Kasumi-1 (cell line): ENCODE measurements at places on chromosomes 11 and 22.

- no peak for DNase-seq
Observed at GRCh38 chr11:46039990-46040389, 81.3 kb downstream of the PHF21A start.

- DNase-seq = no peak
Observed at GRCh38 chr11:124276081-124276480, 19.9 kb downstream of the OR8G5 start.

DNA sequence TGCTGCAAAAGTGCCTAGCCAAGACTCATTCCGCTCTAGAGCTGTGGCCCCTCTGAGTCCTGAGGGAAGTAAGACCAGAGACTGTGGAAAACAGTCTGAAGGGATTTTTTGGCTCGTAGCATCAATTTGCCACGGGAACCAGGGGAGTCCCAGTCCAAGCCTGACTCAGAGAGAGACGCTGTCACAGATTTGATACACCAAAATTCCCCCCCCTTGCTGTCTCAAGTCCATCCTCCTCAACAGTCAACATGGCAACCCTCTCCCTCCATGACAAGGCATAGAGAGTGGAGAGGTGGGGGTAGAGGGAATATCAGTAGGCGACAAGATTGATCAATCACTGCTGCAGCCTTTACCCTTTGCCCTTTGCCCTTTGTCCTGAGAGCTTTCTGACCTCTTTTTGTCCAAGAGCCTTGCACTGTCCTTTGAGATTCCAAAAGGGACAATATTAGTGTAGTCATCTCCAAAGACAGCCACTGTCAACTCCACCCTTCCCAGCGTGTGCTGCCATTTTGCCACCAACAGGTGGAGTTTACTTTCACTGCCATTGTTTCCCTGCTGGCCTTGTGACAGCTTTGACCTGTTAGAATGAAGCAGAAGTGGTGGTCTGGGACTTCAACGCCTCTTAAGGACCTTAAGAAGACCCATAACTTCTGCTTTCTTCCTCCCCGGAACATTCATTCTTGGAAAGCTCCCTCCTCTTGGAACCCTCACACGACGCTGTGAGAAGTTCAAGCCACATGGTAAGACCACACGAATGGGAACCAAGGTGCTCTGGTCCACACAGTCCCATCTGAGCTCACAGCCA is 7.3 kb downstream of the SLC15A3 start:
- DNase-seq = no peak

GRCh38 chr22:27990879-27991278 is 71.8 kb upstream of the PITPNB start:
- DNase-seq = peak; percentile 44

- DNase-seq = no peak
Observed at GRCh38 chr11:47507563-47508239, 45.2 kb downstream of the CELF1 start.

DNA sequence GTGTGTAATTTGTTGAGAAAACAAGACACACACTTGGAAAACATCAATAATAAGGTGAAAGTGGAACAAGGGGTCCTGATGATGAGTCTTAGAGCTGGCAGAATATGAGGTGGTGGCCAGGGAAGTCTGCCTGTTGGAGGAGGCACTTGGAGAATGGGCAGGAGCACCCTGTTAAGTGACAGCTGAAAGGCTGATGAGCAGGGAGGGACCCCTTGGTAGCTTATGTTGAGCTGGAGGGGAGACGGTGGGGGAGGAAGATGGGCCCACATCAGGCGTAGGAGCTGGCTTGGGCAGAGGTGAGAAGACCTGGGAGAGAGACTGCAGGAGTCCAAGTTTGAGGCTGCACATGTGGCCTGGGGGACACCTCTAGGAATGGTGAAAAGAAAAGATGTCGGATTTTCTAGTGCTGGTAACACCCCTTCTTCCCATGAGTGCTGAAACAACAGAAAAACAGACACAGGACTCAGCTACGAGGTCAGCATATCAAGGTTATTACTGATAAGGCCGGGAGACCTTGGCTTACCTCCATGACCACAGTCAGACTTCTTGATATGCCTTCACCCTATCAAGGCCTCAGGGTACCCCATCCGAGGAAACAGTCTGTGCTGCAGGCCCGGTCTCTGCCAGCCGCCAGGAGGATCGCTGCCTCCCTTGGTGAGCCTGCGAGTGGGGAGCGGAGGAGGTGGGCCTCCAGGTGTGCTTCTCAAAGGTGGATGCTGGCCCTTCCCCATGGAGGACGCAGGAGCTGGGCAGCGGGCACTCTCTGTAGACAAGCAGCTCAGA is 14.3 kb upstream of the C11orf96 start:
- DNase-seq = no peak

DNA sequence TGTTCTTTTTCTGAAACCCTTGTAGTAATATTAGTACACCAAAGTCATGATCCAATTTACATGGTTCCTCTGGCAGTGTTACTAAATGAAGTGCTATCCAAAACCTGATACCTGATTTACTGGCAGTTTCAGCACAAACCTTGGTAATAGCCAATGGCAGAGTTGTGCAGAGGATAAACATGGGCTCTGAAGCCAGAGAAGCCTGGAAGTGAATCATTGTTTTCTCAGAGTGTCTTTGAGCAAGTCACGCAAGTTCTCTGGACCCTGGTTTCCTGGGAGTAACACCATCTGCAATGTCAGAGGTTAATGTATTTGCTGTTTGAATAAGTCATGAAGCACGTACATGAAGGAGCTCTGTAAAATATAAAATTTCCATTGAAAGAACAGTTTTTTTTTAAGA is 222.3 kb upstream of the NARS2 start:
- no peak for DNase-seq

DNA sequence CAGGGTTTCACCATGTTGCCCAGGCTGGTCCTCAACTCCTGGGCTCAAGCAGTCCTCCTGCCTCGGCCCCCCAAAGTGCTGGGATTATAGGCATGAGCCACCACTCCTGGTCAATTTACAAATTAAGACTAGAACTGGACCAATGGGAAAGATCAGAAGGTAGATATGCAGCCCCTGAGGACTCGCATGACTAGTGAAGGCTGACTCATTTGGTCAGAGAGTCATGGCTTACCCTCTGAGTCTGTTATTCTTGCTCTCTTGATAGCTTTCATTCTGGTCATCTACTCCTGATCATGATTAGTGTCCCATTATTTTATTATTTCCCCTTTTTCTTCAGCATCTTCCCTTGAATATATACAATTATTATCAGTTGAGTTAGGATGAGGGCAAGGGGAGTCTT is 2.7 kb upstream of the LDHAL6A start:
- no peak for DNase-seq

DNA sequence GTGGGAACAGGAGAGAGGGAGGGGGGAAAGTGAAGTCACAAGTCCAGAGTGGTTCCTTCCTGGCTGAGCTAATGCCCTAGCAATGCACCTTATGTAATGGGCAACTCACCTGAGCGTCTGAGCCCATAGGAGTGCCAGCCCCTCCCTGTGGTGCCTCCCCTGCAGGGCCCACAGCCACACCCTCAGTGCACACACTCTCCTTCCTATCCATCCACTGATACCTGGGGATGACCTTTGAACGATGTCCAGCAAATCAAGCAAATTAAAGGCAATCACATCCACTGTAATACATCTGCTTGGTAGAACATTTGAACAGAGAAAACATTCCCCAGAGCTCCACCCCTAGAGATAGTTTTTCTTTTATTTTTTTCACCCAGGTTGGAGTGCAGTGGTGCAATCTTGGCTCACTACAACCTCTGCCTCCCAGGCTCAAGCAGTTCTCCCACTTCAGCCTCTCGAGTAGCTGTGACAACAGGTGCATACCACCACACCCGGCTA is 19.6 kb upstream of the MICAL2 start:
- DNase-seq = no peak

DNA sequence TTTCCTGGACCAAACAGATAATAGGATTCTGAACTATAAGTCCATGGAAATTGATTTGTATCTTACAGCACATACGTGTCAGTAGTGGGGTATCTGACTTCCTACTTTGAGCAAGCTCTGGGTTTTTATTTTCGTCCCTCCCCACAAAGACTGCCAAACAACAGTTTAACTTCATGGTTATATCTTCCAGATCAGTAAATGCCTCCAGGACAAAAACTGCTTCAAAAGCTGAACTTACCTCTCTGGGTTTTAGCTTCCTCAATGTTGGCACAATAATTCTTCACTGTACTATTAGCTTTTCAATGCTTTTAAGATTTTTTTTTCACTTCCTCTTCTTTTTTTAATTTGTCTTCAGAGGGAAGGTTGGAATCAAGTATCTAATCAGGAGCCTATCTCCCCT is 4.2 kb upstream of the DPF2 start:
- DNase-seq = peak; percentile 55

GRCh38 chr22:37659897-37660708 is 1.6 kb downstream of the PDXP start:
- DNase-seq = no peak

- peak; percentile 88 for DNase-seq
Observed at GRCh38 chr11:119262668-119263351, 54.1 kb downstream of the MCAM start.

- peak; percentile 54 for DNase-seq
Observed at GRCh38 chr22:27919942-27920755, 1.1 kb upstream of the PITPNB start.

- no peak for DNase-seq
Observed at GRCh38 chr11:128776069-128776423, 82.2 kb downstream of the FLI1 start.

DNA sequence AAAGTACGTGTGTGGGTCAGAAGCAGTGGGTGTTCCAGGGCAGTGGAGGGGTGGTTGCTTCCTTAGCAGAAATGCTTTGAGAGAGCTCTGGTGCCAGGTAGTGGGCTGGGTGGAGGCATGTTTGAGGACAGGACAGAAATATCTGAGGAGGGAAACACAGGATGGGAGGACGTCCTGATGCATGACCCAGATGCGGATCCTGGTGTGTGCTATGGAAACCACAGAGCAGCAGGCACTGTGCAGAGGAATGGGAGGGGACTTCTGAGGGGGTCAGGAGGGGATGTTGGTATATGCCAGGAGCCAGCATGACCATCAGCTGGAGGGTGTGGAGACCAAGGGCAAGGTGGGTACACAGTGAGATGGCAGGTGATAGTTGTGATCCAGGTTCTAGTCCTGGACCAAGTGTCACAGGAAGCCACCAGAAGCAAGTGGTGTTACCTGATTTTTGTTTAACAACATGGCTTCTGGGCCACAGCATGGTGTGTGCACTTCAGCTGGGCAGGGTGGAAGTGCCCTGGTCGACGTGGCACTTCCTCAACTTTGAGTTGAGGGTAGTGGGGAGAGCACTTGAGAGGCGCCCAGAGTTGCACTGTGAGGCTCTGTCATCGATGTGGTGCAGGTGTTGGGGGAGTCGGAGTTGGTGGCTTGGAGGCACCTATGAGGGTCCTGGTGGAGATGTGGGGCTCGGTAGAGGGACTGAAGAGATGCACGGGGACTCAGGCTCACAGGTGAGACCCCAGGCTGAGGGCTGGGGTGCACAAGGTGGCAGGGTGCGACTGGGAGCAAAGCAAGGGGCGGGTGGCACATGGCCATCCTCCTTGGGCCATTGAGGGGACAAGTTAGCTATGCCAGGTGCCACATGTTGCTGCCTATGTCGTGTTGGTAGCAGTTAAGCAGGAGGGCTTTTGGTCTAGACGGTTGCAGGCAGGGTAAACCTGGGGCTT is 7.5 kb downstream of the DGCR8 start:
- DNase-seq = no peak

DNA sequence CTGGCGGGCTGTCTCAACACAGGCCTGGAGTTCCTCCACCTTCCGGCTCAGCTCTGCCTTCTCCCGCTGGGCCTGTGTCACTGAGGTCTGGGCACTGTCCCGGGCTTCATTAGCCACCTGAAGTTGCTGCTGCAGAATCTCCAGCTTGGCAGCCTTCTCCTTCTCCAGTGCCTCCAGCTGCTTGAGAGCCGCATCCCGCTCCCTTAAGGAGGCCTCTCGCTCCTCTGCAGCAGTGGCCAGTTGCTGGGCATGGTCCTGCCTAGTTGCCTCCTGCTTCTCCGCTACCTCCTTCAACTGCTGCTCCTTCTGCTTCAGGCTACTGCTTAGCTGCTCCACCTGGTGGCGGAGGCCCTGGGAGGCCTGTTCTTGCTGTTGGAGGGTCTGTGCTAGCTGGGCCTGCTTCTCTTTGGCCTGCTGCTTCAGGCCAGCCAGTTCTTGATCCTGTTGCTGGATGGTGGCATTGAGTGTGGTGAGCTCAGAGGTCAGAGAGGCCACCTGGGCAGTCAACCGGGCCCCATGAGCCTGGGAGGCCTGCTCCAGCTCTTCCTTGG is 16.9 kb downstream of the IL18BP start:
- DNase-seq = peak; percentile 71

DNA sequence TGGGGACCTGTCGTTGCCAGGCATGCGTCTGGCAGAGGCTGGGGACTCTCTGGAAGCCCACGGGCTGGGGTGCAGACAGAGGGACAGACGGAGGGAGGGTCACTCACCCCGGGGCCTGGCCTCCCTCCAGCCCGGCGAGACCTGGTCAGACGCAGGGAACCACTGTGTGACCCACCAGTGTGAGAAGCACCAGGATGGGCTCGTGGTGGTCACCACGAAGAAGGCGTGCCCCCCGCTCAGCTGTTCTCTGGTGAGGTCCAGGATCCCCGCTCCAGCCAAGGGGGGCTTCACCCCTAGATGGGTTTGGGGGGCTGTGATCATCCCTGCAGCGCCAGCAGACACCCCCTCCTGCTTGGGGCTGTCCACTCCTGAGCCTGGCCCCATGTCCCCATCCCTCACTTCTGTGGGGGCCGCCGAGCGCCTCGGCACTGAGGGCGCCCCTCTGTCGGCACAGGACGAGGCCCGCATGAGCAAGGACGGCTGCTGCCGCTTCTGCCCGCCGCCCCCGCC is 23.6 kb upstream of the MUC5B start:
- DNase-seq = no peak

- DNase-seq = peak; percentile 68
Observed at GRCh38 chr22:35930933-35931332, 97.7 kb downstream of the RBFOX2 start.

DNA sequence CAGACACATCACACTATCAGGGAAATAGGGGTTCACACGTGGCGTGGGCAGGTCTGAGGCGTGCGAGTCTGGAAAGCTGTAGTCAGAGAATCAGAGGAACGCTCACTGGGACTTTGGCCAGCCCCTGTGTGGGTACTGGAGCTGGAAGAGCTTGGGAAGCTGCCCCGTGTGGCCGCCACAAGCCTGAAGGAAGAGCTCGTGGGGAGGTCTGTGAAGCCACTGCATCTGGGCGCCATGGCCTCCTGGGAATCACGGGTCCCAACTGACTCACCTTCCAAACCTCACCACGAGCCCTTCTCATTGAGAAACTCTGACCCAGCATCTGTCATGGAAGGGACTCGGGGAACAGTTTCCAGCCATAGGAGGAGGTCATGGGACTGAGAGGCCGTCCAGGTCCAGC is 5.9 kb upstream of the MRGPRF start:
- DNase-seq = no peak

DNA sequence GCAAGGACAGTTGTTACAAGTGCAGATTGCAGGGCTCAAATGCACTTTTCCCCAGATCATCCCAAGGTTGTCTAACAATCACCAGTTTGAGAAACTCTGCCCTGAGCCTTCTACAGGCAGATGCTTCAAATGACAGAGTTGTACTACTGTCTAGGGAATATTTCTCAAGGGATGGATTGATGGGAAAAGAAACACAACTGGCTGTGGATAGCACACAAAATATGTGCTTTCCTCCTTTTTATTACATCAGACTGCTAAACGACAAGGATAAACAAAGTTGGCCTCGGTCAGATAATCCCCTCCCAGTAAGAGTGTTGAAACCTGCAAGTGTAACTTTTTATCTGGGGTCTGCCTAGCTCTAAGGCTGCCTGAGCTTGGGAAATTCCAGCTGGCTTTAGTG is 46.6 kb upstream of the SORL1-AS1 start:
- no peak for DNase-seq

- no peak for DNase-seq
Observed at GRCh38 chr22:32175683-32176644, 16.9 kb upstream of the C22orf42 start.

- no peak for DNase-seq
Observed at GRCh38 chr11:2215230-2215560, 43.6 kb upstream of the TH start.

GRCh38 chr11:93852242-93852641 is 1.8 kb upstream of the VSTM5 start:
- no peak for DNase-seq
